ENCODE measurements at places on chromosomes 1 and 21.

DNA sequence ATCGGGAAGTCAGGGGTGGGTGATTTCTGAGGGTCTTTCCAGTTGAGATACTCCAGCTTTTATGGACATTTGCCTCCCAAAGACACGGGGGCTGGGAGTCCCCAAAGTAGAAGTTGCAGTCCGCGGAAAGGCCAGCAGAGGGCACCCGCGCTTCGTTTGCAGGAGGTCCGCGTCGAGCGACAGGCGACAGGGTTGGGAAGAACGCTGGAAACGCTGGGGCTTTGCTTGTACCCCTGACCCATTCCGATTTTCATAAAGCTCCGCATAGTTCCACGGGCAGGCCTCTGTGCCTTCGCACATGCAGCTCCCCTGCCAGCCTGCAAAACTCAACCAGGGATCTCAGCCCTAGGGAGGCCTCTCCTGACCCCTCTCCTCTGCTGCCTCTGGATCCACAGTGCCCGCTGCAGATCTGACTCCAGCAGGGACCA lies 44.2 kb upstream of the LAPTM5 start:
- no peak for DNase-seq

DNA sequence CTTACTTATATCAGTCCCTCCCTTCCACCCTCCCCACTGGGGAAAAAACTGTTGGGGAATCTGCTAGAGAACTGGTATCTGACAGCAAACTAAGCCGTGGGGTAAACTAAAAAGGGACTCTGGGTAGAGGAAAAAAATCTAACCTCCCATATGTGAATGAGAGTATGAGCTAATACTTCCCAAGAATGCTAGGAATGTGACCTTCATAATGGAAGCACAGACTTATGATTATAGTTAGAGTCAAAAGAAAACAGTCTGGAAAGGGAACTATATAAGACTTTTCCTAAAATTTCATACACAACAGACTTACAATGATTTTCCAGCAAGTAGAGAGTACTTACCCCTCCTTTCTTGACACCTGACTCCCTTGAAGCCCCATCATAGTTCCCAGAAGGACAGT lies 23.0 kb upstream of the RBBP5 start:
- no peak for DNase-seq

GRCh38 chr1:228275179-228275429 lies 67.3 kb downstream of the OBSCN start:
- DNase-seq: no peak

GRCh38 chr1:231879296-231879695 lies 252.7 kb downstream of the DISC1 start:
- DNase-seq: no peak

DNA sequence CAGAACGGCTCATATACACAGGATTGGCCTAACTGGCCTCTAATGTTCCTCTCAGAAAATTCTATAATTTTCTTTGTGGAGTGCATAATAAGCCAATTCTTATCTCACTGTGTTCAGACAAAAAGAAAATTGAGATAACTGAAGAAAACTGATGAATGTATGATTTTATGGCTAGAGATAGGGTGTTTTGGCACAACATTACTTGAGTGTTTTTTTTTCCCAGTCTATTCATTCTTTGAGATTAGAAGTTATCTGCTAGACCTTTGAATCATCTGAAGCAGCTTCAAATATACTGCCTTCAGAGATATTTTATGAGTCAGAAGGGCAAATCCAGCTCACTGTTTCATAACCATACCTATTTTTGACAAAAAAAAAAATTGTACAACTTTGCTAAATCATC lies 85.6 kb downstream of the VAV3 start:
- no peak for DNase-seq

Measured in RWPE2 (cell line).